ENCODE measurements at places on chromosomes 12 and 14.
A peak's percentile ranks its signal among the peaks of the same experiment; 100 is the strongest.

DNA sequence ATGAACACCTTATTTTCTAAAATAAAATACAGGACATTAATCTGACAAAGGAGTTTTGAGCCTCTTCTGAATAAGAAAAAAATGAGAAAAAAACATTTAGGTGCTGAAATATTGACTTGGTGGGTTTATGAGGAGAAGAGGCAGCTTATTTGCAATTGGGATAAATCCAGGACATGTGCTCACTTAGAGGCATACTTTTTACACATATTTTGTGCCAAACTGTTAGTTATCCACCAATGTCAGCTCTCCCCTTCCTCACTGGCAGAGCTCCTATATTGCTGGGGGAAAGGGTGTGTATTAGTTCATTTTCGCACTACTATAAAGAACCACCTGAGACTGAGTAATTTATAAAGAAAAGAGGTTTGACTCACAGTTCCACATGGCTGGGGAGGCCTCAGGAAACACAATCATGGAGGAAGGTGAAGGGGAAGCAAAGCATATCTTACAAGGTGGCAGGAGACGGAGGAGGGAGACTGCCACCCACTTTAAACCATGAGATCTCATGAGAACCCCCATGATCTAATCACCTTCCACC lies 135.4 kb upstream of the EGLN3 start:
- DNase-seq: no peak

GRCh38 chr12:29816874-29817725 lies 33.4 kb upstream of the TMTC1 start:
- no peak for DNase-seq

DNA sequence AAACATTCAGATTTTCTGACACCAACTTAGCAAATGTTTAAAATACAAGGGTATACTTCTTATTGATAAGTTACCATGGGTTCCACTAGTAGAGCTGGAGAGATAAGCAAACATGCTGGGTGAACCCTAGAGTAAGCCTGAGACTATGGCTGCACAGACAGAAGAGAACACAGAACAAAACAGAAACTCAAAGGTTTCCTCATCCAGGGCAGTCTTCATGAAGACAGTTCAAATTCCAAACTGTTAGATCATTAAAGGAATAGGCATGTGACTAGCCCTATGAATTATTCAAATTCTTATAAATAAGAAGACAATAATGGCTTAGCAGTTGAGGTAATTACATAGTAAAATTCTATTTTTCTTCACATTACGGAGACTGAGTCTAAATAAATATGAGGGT lies 28.1 kb downstream of the BTBD7 start:
- no peak for DNase-seq

- DNase-seq: no peak
These were observed 39.2 kb downstream of the SAMD4A start for GRCh38 chr14:54606178-54606577.

DNA sequence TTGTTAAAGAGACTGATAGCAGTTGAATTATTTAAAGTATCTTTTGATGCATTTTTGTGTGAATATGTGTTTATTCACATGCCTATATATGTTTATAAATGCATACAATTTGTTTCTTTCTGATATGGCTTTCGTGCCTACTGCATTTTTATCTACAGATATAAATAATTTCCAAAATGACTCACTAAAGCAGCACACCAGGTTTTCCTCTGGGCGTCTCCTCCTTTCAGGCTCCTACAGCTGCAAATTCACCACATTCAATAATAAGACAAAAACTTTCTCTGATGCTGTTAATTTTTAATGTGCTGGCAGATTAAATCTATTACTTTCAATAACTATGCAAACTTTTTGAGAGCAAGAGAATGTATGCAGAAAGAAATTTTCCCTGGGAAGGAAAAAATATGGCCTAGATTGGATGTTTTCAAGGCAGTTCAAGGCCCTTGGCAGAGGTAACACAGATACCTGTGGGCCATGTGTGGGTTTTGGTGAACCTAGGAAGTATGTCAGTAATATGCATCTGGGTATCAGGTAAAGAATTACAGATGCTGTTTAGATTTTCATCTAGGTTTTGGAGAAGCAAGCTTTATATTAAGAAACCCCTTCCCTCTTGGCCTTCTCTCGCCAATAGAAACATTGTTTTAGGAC lies 381.8 kb downstream of the EGLN3 start:
- no peak for DNase-seq

- DNase-seq: peak; percentile 47
These were observed 154.3 kb upstream of the CCND2 start for GRCh38 chr12:4119157-4119761.

DNA sequence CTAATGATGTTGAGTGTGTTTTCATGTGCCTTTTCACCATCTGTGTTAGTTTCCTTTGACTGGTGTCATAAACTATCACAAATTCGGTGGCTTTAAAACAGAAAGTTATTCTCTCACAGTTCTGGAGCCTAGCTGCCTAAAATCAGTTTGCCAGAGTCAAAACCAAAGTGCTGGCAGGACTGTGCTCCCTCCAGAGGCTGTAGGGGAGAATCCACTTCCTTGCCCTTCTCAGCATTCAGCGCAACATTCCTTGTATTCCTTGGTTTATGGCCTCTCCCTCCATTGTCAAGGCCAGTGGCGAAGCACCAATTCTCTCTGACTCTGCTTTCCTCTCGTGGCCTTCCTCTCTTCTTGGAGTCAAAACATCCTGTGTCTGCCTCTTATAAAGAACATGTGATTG lies 174.2 kb upstream of the PDE3A start:
- DNase-seq: no peak

GRCh38 chr12:117854339-117855012 lies 114.3 kb downstream of the KSR2 start:
- no peak for DNase-seq

DNA sequence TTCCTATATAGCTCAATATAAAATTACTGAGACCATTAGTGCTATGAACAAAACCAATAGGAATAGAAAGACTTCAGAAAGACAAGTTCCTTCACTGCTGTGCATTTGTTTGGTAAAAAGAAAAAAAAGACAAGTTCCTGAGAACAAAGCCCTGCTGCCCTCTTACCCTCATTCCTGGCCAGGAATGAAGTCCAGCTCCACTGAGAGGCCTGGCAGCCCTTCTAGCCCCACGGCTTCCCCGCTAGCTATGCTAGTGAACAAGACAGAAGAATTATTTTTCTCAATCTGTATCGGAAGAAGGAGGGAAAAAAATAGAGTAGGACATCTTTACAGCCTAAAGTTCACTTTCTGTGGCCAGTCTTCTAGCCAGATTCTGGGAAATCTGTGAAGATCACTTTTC lies 1.6 kb downstream of the MFAP5 start:
- DNase-seq: no peak

- DNase-seq: no peak
These were observed 3.1 kb upstream of the IGF1 start for GRCh38 chr12:102483466-102483865.

DNA sequence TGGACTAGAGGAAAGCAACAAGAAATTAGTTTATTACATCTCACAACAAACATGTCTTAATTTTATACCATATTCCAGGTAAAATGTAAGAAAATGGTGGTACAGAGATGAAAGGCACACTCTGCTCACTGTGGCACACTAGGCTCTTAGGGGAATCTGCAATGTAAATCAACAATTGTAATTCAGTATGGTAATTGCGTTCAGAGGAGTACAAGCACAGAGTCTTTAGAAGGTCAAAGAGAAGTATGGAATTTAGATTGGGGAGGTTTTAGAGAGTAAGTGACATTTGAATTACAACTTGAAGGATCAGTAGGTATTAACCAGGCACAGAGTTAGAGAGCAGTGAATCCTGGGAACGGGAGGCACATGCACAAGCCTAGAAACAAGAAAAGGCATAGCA lies 694.0 kb upstream of the USP15 start:
- DNase-seq: no peak

DNA sequence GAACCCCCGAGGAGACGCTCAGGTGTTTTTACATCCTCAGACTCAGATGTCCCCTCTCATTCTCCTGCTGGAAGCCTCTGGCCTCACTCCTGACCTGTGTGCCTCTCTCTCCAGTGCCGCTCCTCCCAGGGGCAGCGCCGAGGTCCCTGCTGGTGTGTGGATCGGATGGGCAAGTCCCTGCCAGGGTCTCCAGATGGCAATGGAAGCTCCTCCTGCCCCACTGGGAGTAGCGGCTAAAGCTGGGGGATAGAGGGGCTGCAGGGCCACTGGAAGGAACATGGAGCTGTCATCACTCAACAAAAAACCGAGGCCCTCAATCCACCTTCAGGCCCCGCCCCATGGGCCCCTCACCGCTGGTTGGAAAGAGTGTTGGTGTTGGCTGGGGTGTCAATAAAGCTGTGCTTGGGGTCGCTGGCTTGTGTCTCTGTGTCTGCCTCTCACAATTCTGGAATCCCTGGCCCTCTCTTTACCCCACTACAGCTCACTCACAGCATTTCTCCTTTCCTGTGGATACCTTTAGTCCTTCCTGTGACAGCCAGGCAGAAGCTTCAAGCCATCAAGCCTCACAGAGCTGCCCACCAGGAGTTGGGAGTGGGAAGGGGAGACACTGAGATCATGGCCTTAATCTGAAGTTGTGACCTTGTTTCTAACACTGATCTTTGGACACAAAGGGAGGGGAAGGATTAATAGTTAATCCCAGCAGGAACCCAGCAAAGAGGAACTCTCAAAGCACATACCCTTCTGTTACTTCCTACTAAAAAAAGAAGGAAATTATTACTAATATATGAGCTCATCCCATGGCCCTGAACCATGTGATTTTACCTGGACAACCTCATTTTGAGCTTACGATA lies 1.1 kb upstream of the SOAT2 start:
- DNase-seq: no peak

GRCh38 chr12:126219654-126220279 lies 1154.5 kb downstream of the AACS start:
- no peak for DNase-seq

DNA sequence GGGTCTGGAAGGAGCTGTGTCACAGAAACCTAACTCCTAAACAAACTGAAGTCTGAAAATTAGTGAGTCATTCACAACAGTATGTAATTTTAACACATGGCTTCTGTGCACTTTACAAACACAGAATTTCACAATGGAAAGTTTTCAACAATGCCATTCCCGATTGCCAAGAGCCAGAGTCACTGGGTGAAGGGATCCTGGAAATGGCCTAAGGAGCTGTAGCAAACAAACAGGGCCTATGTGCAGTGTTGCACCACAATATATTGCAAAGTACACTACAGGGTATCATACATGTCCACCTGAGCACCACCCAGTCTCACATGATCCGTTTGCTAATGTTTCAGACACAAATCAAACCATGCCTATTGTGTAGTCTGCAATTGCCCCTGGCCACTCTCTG lies 184.7 kb upstream of the OTX2 start:
- no peak for DNase-seq

DNA sequence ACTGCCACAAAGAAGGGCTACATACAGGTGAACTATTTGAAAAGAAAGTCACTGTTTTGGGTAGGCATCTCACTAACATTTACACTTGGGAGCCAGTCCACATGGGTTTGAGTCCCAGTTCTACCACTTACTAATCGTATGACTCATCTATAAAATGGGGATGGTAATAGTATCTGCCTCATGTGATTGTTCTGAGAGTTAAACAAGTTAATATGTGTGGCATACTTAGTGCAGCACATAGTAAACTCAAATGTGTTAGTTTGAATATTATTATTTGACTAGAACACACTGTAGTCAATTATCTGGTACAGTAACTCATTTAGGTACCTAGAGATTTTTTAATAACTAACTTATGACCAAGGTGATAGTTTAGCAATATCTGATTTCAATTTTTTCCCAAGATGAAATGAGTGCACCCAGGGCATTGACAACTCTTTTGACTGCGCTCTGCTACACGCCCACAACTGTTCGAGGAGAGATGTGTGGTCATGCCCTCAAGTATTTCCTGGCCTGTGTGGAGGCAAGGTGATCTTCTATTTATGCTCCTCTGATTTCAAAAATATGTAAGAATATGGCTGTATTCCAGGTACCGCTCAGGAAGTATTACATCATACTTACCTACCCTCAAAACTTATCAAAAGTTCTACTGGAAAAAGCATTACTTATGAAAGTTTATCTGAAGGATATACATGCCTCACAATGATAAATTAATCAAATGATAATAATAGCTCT lies 210.6 kb upstream of the EGLN3 start:
- no peak for DNase-seq

GRCh38 chr14:56221382-56222128 lies 103.3 kb downstream of the PELI2 start:
- DNase-seq: no peak

GRCh38 chr14:65866886-65867285 lies 454.4 kb downstream of the FUT8 start:
- DNase-seq: no peak

DNA sequence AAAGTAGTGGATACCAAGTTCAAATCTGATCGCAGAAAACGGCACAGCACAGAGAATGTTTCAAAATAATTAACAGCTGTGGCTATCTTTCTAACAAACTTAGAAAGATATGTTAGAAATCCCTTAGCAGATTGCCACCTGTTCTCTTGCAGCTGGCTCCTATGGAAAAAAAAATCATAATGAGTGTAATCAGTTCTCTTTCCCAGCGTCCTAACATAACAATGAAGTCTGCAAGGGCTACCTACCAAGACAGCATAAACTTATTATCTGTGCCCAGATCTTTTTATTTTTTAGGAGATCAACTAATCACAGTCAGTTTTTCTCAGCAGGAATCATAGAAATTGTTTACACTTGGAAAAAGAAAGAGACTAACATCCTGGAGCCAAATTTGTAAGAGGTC lies 358.6 kb upstream of the FOXG1 start:
- no peak for DNase-seq

DNA sequence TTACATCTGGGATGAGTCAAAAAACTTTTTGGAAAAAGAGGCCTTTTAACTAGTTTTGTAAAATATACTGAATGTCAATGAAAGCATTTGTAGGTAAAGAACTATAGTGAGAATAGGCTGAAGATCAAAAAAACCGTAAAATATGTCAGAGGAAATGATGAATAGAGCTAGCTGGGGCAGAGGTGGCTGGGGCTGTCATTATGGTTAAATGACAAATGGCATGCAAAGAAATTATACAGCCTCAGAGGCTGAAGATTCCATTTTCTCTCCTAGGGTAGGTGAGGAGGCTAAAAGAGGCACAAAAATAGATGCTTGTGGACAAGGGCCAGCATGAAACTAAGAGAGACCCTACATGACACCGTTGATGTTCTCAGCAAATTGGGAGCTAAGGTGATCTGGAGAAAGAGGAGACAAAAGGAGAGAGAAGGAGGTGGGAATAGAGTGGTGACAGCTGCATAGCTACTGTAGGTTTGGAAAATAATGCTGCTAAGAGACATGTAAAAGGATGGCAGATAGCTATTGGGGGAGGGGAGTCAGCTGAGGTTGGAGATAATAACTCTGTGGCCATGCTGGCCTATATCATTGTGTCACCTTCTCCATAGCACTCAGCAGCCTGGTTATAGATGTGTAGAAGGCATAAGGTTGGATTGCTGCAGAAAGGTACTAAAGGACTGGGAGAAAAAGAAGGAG lies 63.8 kb downstream of the ABCC9 start:
- no peak for DNase-seq

Data from naive B cell (primary cell).